ENCODE measurements at places on chromosomes 11 and 22.

GRCh38 chr11:28133146-28133545 is 25.0 kb downstream of the METTL15 start:
- DNase-seq = no peak

- no peak for DNase-seq
These were observed 4.7 kb upstream of the ST3GAL4 start for GRCh38 chr11:126350836-126351235.

DNA sequence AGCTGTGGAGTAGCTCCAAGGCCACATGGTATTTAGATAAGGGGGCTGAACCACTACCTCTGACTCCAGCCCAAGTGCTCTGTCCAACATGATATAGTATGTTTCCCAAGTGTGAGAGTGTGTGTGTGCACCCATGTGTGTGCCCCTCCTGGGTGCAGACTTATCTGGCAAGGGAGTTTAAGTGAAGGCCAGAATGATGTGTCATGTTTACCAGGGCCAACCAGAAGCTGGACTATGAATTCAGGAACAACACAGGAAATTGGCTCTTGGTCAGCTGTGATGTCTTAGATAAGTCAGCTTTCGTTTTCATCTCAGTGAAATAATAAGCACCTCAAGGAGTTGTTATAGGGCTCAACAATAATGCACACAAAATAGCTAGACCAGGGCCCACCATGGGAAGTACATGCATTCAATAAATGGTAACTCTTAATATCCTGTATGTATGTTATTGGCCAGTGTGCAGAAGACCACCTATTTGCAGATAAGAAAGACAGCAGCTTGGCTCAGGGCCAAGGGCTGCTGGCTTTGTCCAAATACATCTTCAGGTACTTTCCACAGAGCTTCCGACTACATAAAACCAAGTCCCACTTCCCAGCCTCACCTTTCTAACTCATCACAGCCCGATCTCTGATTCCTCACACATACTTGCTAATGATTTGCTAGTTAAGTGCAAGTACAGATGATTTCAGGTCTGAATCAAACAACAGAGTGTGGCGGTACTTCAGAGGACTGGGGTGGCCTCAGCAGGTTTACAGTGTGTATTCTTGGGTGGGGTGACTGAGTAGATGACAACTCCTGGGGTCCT is 120.9 kb downstream of the ME3 start:
- DNase-seq = peak; percentile 92

GRCh38 chr11:69287968-69288882 is 5.7 kb upstream of the MYEOV start:
- DNase-seq = no peak

DNA sequence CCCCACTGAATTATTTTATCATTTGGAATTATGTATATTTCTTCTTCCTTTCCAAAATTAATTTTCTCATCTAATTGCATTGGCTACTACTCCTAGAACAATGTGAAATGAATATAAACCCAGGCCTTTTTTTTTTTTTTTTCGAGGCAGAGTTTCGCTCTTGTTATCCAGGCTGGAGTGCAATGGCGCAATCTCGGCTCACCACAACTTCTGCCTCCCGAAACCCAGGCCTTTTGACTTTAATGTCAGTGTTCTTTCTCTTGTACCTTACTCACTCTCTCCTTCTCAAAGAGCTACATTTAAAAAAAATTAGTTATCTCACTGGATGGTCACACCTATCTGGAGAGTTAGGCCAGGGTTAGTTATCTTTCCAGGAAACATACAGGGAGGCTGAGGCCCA is 35.3 kb upstream of the LRRC32 start:
- no peak for DNase-seq

DNA sequence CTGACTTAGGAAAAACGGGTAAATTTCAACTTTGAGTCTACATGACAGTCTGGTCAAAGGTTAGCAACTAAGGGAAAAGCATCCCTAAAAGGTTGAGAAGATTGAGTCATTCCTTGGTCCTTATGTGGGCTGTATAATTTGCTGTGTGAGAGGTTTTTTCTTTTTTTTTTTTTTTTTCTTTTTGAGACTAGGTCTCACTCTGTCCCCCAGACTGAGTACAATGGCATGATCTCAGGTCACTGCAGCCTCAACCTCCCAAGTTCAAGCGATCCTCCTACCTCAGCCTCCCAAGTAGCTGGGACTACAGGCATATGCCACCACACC is 101.4 kb downstream of the MRTFA start:
- no peak for DNase-seq

DNA sequence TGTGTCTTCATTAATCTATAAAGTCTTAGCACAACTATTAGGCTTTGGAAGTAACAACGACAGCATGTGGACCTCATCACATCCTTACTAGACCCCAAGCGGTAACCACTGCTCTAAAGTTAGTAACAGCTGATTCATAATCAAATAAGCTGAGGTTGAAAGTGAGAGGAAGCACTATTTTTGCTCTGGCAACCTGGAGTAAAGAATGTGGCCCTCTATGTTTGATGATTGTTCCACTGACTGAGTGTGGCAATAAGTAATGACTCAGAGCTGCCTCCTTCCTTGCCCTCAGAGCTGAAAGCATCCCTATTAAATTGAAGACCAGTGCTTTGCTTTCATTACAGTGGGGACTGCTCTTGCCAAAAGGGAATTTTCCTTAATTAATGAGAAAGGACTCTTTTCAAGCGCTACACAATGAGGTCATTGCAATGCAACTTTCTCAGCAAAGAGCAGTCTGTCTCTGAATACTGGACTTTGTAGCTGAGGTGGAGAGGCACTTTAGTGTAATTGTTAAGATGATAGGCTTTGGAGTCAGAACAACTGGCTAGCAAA is 906.1 kb upstream of the RAG2 start:
- DNase-seq = peak; percentile 63

GRCh38 chr22:28344918-28345703 is 334.5 kb downstream of the TTC28 start:
- no peak for DNase-seq

GRCh38 chr22:28574159-28574788 is 105.4 kb downstream of the TTC28 start:
- DNase-seq = no peak

- DNase-seq = no peak
These were observed 284.1 kb downstream of the TBC1D22A start for GRCh38 chr22:47046411-47047065.
